HCT116 (cell line): ENCODE measurements at places on chromosomes 4 and X. TPM values are rescaled to one million over a fixed set of nuclear protein-coding genes. Genes with fewer than 3 reads are reported as not detected.
A peak's percentile ranks its signal among the peaks of the same experiment; 100 is the strongest.

LDB2 gene
- total RNA-seq: 0.12 TPM

GPR82 gene
- total RNA-seq: not detected

ADH7 gene
- total RNA-seq: not detected

P2RY4 gene
- total RNA-seq: not detected

- H3K4me1 ChIP-seq: no peaks in the 10 kb centered on the region
- no peak for DNase-seq
- no peak overlapping the region for H3K27ac ChIP-seq
- no peak overlapping the region for H3K4me3 ChIP-seq
These were observed 13.8 kb upstream of the PAGE5 start for GRCh38 chrX:55206162-55206941.

GRCh38 chr4:100569196-100569595 lies 51.4 kb upstream of the EMCN start:
- H3K27ac ChIP-seq: no peak overlapping the region
- H3K4me1 ChIP-seq: no peaks in the 10 kb centered on the region
- no peaks in the 10 kb centered on the region for H3K36me3 ChIP-seq

- H3K4me3 ChIP-seq: no peak overlapping the region
- H3K27ac ChIP-seq: no peak overlapping the region
- H3K27me3 ChIP-seq: no peaks in the 10 kb centered on the region
These were observed 45.4 kb upstream of the WWC2 start for GRCh38 chr4:183053681-183054080.

GRCh38 chrX:11196476-11196875 lies 85.3 kb downstream of the HCCS start:
- H3K4me3 ChIP-seq: no peak overlapping the region
- H3K36me3 ChIP-seq: no peaks in the 10 kb centered on the region
- no peaks in the 10 kb centered on the region for H3K27me3 ChIP-seq
- no peak overlapping the region for H3K27ac ChIP-seq
- H3K4me1 ChIP-seq: no peaks in the 10 kb centered on the region

DNA sequence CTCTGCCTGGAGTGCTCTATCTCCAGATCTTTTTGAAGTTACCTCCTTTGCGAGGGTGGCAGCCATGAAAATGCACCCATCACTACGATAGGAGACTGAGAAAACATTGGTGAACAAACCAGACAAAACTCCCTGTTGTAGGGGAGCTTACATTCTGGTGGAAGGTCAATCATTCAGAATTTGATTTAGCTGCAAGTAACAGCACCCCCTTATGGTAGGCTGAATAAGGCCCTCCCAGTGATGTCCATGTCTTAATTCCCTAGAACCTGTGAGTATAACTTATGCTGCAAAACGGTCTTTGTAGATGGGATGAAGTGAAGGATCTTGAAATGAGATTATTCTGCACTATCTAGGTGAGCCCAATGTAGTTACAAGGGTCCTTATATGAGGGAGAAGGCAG lies 5.6 kb upstream of the TEC start:
- H3K4me1 ChIP-seq: no peaks in the 10 kb centered on the region; the same call in 1 of the 2 replicates
- H3K27me3 ChIP-seq: no peaks in the 10 kb centered on the region
- no peak overlapping the region for H3K27ac ChIP-seq
- H3K36me3 ChIP-seq: no peaks in the 10 kb centered on the region
- no peak overlapping the region for H3K4me3 ChIP-seq
- peak; percentile 38 for DNase-seq

DNA sequence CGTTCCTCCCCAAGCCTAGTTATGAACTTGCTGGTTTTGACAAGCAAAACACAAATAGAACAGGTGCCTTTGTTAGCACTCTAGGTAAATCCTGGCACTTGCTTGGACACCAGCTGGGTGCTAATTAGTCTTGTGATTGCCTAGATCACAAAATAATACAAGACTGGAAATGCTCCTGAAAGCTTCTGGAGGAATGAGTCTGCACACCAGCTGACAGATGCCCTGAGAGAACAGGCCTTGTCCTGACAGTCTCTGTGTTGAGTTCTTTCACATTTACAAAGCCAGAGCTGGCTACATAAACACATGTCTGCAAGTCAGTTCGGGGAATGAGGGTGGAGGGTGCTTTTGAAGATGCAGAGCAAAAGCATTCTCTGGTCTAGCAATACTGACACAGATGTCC lies 93.8 kb downstream of the ELOVL6 start:
- no peaks in the 10 kb centered on the region for H3K36me3 ChIP-seq
- H3K4me3 ChIP-seq: no peak overlapping the region
- H3K27me3 ChIP-seq: no peaks in the 10 kb centered on the region
- H3K4me1 ChIP-seq: peaks cover 8% of the 10 kb centered on the region

GRCh38 chrX:1483843-1484637 lies 31.3 kb upstream of the ASMTL start:
- H3K27ac ChIP-seq: no peak overlapping the region
- peaks cover 12% of the 10 kb centered on the region for H3K4me1 ChIP-seq
- DNase-seq: no peak

- no peaks in the 10 kb centered on the region for H3K36me3 ChIP-seq
- no peak for DNase-seq
- no peaks in the 10 kb centered on the region for H3K27me3 ChIP-seq
- no peak overlapping the region for H3K27ac ChIP-seq
These were observed 110.5 kb downstream of the PTPN13 start for GRCh38 chr4:86704601-86705000.

- no peaks in the 10 kb centered on the region for H3K27me3 ChIP-seq
- H3K36me3 ChIP-seq: no peaks in the 10 kb centered on the region
- H3K4me3 ChIP-seq: no peak overlapping the region
- H3K4me1 ChIP-seq: no peaks in the 10 kb centered on the region
- DNase-seq: no peak
These were observed 17.9 kb upstream of the PDE5A start for GRCh38 chr4:119646347-119647071.
